Left cardiac atrium (tissue), 4 donors: ENCODE measurements at places on chromosomes 12 and 14. TPM values are rescaled to one million over a fixed set of nuclear protein-coding genes. Genes with fewer than 3 reads are reported as not detected.

The DDX47 gene
- 31.6 TPM for total RNA-seq

DNA sequence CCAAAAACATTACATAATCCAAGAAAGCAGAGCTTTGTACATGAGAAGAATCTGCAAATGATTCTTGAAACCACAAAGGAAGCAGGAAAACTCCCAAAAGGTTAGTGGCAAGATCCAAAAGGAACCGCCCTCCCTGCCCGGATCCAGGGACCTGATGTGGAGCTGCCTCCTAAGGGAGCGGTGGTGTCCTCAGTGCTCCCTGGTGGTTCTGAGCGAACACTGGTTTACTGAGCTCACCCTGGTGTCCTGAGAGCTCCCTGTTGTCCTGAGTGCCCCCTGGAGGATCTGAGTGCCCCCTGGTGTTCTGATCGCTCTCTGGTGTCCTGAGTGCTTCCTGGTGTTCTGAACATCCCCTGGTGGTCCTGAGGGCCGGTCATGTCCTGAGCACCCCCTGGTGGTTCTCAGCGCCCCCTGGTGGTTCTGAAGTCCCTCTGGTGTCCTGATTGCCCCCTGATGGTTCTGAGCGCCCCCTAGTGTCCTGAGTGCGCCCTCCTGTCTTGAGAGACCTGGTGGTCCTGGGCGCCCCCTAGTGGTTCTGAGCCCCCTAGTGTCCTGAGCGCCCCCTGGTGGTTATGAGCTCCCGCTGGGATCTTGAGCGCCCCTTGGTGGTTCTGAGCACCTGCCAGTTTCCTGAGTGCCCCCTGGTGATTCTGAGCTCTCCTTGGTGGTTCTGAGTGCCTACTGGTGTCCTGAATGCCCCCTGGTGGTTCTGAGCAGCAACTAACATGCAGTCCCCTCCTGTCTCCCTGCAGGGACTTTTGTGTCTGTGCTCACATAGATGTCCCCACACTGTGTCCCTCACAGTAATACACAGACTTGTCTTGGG, 891.1 kb downstream of the TMEM121 start:
- DNase-seq, result peak; percentile 51

The CIROP gene
- total RNA-seq, result not detected

DNA sequence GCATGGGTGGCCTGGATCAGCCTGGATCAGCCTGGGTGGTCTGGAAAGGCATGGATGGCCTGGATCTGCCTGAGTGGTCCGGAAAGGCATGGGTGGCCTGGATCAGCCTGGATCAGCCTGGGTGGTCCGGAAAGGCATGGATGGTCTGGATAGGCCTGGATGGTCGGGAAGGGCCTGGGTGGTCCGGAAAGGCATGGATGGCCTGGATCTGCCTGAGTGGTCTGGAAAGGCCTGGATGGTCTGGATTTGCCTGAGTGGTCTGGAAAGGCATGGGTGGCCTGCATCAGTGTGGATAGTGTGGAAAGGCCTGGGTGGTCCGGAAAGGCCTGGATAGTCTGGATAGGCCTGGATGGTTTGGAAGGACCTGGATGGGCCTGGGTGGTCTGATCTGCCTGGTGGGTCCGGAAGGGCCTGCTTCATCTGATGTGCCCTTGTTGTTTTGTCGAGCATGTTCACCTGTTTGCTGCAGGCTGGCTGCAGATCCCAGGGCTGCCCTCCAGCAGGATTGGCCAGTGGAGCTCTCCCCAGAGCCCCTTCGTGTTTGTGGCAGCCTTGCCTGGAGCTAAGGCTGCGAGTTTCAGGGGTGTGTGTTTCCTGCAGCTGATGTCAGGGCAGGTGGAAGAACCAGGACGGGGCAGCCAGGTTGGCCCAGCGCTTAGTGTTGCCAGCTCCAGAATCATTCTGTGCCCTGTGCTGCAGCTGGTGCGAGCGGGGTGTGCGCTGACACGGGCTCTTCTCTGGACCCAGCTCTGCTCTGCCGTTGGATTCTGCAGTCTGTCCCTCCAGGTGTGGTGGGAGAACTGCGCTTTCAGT, 19.3 kb upstream of the TEX22 start:
- no peak for DNase-seq

DNA sequence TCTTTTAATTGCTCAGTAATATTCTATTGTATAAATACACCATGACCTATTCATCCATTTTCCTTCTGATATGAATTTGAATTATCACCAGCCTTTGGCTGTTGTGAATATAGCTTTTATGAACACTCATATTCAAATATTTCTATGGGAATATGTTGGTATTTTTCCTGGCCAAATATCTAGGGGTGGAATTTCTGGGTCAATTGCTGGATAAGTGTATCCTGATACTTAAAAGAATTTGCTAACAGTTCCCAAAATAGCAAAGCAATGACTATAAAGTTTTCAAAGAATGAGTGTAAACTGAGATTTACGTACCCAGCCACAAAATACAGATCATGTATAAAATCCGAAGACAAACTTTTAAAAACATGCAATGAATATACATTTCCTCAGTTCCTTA, 148.7 kb upstream of the CLEC14A start:
- no peak for DNase-seq

DNA sequence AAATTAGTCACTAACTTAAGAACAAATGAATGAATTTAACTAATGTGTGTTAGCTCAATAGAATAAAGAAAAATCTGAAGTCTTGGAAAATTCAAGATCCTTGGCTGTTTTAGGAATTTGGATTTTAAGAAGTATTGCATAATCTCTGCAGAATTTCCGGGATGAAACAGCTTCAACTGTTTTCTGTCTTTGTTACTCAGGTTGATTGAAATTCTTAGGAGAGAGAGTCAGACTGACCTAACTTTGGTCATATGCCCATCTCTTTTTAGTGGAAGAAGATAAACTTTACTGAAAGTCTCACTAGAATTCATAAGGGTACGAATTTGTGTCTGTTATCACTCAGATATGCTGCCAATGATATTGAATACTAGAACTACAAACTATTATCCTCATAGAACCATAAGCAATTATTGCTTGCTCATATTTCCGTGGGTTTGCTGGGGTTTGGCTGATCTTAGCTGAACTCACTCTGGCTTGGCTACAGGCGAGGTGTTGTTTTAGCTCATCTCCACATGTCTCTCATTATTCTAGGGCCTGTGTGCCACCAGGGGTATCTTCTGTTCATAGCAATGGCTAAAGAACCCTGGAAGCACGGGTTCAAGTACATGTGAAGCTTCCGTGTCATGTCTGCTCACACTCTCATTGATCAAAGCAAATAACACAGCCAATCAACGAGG, 257.4 kb upstream of the NOVA1 start:
- no peak for DNase-seq

- no peak for DNase-seq
Measured at GRCh38 chr12:120015313-120015712, 26.3 kb downstream of the BICDL1 start.
